ENCODE measurements at places on chromosomes 7 and 10.

DNA sequence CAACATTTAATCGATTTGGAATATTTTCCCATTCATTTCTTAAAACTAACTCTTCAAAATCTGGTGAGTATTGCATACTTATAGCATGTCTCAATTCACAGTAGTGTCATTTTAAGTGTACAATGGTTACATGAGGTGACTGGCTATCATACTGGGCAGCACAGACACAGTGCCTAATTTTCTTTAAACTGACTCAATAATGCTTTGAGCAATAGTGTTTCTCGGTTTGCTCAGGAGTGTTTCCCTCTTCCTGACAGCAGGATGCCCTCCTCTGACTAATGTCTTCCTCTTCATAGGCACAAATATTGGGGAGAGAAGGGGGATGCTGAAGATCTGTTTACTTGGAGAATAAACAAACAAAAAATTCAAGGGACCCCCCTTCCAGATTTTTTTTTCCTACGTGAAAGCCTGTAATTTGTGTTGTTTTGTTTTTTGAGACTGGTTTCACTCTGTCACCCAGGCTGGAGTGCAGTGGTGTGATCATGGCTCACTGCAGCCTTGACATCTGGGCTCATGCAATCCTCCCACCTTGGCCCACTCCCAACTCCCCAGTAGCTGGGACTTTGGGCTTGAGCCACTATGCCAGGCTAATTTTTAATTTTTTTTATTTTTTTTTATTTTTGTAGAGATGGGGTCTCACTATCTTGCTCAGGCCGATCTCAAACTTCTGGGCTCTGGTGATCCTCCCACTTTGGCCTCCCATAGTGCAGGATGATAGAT lies 2.2 kb downstream of the MRC1 start:
- no peak for DNase-seq

- no peak for DNase-seq
Measured at GRCh38 chr7:3998060-3998459, 684.0 kb upstream of the FOXK1 start.

DNA sequence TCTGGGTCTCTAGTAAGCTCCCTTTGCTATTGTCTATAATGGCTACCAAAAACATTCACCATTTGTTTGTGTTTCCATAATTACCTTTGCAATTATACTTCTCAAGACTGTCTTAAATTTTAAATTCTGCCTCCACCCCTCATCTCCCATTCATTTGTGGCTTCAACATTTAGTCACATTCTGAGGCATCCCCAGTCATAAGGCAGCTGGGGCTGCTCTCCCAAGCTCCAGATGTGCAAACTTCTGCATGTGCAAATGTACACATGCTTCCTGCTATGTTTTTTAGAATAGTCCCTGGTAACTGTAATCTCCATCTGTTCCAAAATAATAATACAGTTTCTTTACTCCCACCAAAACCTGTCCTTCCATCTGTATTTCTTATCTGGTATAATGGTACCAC lies 97.3 kb downstream of the CDK6 start:
- no peak for DNase-seq

- DNase-seq, result no peak
Measured at GRCh38 chr7:90532231-90532929, 62.9 kb downstream of the PTTG1IP2 start.

DNA sequence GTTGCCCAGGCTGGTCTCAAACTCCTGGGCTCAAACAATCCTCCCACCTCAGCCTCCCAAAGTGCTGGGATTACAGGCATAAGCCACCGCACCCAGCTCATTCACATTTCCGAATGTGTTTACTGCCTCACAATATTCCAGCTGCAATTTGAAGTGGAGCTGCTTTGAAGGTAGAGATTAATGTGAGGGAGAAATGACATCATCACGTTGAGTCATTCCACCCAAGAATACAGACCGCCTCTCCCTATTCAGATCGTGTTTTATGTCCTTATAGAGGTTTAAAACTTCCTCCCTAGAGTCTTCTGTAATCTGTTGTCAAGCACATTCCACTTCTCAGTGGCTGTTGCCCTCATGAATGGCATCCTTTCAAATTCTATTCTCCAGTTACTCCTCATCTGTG lies 100.4 kb upstream of the PDGFA start:
- no peak for DNase-seq

GRCh38 chr7:2307690-2308107 lies 6.5 kb downstream of the SNX8 start:
- no peak for DNase-seq

- no peak for DNase-seq
Measured at GRCh38 chr10:95319239-95319638, 28.4 kb upstream of the PDLIM1 start.

GRCh38 chr7:148919859-148920258 lies 35.8 kb upstream of the EZH2 start:
- no peak for DNase-seq

GRCh38 chr10:5829267-5829666 lies 16.0 kb upstream of the GDI2 start:
- DNase-seq, result no peak

GRCh38 chr7:96657347-96658021 lies 52.2 kb downstream of the SEM1 start:
- DNase-seq, result no peak

DNA sequence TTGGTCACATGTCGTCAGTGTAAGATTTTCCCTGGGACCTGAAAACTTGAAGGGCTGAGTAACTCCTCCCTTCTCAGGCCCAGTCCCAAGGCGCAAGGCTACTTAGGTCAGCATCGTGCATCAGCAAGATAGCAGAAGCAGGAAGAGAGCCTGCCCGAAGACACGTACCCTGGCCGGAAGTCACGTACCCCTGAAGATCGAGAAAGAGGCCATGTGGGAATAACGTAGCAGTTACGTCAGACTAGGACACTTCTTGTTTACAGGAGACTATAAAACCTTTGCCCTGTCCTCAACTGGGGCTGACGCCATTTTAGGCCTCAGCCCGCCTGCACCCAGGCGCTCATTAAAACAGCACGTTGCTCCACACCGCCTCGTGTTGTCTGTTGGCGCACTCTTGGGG lies 114.3 kb upstream of the GALNT17 start:
- DNase-seq, result no peak

DNA sequence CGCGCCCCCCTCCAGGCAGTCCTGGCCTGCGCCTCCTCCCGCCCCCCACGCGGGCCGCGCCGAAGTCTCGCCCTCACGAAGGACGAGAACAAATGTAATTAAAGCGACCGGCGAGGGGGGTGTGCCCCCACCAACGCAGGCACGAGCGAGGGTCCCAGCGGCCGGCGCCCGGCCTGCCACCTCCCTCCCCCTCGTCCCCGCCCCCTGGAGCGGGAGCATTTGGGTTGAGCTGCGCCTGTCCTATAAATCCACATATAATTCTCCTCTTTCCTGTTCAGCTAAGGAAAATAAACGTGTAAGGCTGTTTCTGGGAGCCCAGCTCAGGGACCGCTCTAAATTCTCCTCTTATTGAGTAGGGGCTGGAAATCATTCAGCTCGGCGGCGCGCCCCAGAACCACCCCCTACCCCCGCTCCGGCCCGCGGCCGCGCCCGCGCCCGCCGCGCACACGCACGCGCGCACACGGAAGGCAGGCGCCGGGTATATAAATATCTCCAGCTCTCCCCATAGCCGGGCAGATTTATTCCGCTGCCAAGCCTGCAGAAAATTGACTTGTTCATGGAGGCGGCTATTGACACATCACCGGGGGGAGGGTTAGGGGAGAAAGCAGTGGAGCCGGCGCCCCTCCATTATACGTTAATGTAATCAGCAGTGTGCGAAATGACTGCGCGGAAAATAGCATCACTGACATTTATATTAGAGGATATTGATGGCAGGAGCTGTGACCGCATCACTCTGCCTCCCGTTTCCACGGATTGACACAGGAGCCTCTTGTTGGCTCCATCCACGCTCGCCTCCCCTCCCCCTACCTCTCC lies 61.6 kb upstream of the BTRC start:
- DNase-seq, result no peak

DNA sequence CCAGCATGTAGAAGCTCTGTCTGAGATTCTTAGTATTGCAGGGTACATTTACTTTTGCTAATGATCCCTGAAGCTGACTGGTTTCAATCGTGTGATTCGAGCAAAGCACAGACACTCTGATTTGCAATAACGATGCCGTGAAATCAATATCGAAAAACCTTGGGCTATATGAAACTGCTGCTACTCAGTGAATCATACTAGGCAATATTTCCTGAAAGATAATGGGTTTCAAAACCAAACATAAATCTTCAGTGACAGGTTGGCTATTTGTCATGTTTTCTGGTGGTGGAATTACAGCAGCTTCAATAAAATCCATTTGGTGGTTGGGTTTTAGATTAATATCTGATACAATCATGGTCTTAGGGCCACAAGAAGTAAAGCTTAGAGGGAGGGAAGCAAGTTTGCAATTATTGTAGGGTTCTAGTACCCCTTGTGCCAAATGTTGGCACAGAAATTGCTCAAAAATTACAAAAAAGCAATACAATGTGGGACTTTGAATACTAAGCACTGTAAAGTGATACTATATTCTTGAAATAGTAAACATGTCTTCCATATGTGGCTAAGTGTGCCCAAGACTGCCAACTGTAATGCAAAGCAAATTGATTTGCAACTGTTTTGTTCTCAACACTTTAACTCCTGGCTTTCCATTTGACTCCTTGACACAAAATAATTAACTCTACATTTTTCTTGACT lies 112.4 kb upstream of the JAZF1 start:
- no peak for DNase-seq

GRCh38 chr7:36186359-36187121 lies 33.5 kb downstream of the EEPD1 start:
- no peak for DNase-seq

DNA sequence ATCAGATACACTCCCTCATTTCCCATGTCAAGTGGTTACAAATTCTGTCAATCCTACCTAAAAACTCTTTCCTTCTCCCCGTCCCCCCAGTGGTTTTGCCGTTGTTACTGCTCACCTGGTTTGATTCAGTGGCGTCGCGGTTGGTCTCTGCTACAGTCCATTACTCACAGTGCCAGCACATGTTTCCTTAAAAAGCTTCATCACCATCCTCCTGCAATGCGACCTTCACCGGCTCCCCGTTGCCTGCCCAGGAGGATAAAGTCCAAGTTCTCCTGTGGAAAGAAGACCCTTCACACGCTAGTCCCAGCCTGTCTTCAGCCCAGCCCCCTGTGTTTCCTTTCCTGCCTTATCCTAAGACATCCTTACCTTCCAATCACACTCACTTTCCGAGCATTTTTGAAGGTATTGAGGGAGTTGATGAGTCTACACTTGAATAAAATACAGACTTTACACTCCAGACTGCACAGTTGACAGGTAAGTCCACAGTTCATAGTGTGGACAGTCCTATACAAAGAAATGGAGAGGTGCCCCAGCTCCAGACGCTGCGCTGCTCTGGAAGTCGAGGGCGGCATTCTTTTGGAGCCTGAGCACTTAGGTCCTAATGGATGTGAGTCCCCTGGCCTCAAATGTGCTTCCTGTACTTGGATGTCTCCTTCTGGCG lies 3.4 kb upstream of the LARP4B start:
- DNase-seq, result no peak

- no peak for DNase-seq
Measured at GRCh38 chr10:4947635-4948596, 15.3 kb upstream of the AKR1C1 start.

DNA sequence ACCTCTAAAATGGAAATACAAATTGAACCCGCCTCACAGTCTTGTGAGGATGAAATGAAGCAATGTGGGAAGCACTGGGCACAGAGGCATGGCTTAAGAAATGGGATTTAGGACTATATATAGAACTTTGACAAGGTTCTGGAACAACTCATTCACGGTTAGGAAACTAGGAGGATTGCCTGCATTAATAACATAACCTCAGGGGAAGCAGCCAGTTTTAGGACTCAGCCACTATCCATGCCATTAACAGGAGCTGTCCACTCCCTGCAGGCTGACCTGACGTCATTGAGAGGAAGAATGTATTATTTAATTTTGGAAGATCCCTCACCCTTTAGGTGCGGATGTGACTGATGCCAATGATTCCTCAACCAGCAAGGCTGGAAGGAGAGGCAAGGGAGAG lies 34.8 kb downstream of the ITGB8 start:
- DNase-seq, result no peak

GRCh38 chr10:31121757-31122577 lies 90.3 kb upstream of the ZNF438 start:
- no peak for DNase-seq

DNA sequence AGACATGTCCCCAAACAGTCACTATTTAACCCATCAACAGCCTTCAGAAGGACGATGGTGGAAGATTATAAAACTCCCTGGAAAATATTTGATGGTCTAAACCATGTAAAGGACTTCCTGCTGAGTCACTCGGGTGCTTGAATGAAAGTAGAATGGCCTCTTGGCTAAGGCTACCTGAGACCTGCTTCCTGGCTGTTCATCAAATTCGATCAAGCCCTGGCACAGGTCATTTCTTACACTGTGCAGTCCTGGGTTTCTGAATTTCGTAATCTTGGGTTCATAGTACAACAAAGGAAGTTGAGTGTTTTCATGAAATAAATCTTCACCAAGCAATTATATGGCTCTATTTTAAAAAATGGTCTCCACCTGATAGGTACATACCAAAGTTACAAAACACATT lies 260.3 kb upstream of the RNF32 start:
- DNase-seq, result no peak

GRCh38 chr7:136133551-136133950 lies 156.4 kb upstream of the MTPN start:
- no peak for DNase-seq

DNA sequence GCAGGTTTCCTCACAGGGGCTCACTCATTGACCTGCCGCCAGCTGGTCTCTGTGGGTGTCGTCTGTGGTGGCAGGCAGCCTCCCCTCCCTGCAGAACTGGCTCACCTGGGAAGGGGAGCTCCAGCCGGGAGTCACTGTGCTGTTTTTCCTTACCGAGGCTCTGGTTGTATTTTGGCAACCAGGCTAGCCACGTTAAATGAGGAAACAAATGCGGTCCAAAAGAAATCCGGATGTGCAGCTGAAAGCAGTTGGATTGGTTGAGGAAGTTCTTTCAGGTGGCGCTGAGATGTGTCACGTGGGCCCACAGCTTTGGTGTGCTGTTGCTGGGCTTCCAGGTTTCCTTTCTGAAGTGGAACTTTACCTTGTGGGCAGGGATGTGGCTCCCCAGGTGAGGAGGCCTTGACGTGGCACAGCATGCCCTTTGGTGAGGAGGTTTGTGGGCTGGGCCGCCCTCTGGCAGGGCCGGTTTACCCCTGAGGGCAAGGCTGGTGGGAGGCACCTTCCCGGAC lies 14.2 kb downstream of the MTURN start:
- DNase-seq, result no peak

- DNase-seq, result no peak
Measured at GRCh38 chr10:15379078-15379477, 8.0 kb upstream of the FAM171A1 start.

- no peak for DNase-seq
Measured at GRCh38 chr7:74174606-74175082, 488 bp downstream of the EIF4H start.

GRCh38 chr10:48948470-48949037 lies 8.9 kb upstream of the LRRC18 start:
- DNase-seq, result no peak

DNA sequence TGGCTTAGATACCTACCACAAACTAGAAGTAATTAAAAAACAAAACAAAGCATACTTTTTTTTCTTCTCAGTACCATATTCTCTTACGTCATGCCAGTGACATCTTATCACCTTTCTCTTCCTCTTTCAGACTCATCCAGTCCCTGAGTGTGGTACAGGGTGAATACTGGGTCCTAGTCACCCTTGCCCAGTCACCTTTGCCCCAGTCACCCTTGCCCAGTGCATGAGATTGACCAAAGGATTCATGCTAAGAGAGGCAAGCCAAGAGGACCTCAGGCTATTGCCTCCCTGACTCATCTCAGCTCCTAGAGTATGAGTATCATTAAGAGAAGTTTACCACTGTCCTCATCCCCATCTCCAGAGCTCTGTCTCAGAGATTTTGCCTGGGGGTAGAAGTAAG lies 10.0 kb upstream of the TSPAN12 start:
- DNase-seq, result no peak

- no peak for DNase-seq
Measured at GRCh38 chr10:91596825-91597196, 36.1 kb downstream of the PPP1R3C start.
